ENCODE measurements at places on chromosomes 1 and 21.

DNA sequence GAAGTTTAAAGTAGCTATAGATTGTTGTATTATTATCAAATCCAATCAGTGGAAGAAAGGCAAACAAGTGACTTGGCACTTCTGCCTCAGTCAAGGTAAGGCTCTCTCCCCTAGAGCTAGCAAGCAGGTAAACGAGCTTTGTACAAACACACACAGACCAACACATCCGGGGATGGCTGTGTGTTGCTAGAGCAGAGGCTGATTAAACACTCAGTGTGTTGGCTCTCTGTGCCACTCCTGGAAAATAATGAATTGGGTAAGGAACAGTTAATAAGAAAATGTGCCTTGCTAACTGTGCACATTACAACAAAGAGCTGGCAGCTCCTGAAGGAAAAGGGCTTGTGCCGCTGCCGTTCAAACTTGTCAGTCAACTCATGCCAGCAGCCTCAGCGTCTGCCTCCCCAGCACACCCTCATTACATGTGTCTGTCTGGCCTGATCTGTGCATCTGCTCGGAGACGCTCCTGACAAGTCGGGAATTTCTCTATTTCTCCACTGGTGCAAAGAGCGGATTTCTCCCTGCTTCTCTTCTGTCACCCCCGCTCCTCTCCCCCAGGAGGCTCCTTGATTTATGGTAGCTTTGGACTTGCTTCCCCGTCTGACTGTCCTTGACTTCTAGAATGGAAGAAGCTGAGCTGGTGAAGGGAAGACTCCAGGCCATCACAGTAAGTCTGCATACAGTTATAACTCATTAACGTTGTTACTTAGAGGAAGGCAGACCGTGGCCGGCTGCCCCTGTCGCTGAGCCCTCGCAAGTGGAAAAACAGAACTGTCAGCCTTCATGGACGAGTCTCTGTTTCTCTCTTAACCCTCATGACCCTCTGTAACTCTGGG, at the start of gene PALMD:
TSS of gene PALMD (plus strand) at position 415 of the 833 bp plus-strand sequence. CDS start at position 620, 205 bp downstream.
- peak; percentile 33 for DNase-seq

- DNase-seq: no peak
Observed at GRCh38 chr21:42664614-42665013, 11.2 kb downstream of the PDE9A start.

GRCh38 chr1:165875171-165875570, 47.8 kb downstream of the UCK2 start:
- no peak for DNase-seq

DNA sequence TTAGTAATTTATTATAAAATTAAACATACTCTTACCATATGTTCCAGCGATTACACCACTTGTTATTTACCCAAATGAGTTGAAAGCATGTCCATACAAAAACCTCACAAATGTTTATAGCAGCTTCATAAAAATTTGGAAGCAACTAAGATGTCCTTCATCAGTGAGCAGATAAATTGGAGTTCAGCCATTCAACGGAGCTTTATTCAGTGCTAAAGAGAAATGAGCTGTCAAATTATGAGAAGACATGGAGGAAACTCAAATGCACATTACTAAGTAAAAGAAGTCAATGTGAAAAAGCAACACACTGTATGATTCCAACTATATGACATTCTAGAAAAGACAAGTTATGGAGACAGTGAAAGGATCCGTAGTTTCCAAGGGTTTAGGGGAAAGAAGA, 606.7 kb upstream of the TMPRSS15 start:
- no peak for DNase-seq

DNA sequence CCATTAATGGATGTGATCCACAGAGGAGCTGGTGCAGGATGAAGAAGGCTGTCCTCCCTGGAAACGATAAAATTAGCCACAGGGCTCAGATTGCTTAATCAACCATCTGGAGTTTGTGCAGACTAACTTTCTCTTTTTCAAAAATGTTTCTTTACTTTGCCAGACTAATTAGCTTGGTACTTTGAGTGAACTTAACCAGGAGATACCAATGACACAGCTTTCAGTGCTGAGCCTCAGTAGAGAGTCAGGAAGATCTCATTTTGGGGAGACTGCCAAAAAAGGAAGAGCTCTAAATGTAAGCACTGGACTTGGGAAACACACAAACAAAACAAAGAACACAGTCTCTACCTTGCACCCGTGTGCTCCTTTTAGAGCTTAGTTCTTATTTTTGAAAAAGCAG, 248.1 kb upstream of the DEPDC1 start:
- DNase-seq: no peak

GRCh38 chr1:12232221-12232620, 2.4 kb downstream of the VPS13D start:
- no peak for DNase-seq

GRCh38 chr1:66599346-66599745, 65.4 kb downstream of the SGIP1 start:
- DNase-seq: no peak

DNA sequence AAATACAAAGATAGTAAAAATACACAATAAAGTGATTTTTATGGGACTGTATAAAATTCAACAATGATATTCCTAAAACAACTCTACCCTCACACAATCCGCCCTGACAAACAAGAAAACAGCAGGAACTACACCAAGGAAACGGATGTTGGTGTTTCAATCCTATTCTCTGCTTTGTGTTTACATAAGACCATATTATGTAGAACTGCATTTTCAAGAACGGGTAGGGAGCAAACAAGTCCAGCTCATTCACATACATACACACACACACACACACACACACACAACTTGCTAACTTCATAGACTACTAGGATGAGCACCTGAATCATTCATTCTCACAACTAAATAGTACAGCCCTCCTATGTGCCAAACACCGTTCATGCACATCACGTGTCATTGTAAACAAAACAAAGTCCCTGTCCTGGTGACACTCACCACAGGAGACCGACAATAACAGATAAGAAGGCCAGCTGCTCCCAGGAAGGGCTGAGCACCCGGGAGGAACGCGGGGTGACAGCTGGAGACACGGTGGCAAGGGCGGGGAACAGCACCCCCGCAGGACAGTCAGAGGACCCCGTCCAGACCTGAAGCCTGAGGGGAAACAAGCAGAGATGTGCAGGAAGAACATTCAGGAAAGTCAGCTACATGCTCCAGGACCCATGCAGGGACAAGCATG, 43.0 kb downstream of the NPHP4 start:
- DNase-seq: peak; percentile 40

DNA sequence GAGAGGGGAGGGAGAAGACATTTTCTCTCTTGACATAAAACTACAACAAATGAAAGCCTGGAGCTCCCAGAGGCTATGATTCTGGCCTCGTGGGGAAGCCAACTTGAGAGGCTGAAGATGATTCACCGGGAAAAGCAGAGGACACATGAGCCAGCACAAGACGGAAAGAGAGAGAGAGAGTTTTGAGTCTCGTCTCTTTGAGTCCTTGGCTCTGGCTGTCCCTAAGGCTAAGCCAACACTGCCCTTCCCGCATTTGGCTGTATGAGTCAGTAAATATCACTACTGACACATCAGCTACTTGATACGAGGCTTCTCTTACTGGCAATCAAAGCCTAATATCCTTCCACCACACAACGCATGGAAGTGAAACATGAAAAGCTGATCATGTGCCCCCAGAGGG, 95.5 kb downstream of the GRIK3 start:
- DNase-seq: no peak

DNA sequence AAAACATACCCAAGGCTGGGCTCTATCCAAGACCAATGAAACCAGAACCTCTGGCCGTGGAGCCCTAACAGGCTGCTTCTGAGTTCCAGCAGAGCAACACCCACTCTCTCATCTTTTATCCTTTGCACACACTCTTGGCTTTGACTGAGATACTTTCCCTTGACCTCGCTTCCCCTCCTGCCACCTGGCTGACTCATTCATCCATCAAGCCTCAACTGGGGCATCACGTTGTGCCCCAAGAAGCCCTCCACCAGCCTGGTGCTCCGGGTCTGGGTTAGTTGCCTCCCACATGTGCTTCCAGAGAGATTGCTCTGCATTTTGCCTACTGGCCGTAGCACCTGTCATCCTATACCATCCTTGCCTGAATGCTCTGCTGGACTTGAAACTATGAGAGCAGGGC, 34.5 kb upstream of the SERBP1 start:
- DNase-seq: no peak

GRCh38 chr1:59180735-59181134, 116.2 kb upstream of the FGGY start:
- no peak for DNase-seq

DNA sequence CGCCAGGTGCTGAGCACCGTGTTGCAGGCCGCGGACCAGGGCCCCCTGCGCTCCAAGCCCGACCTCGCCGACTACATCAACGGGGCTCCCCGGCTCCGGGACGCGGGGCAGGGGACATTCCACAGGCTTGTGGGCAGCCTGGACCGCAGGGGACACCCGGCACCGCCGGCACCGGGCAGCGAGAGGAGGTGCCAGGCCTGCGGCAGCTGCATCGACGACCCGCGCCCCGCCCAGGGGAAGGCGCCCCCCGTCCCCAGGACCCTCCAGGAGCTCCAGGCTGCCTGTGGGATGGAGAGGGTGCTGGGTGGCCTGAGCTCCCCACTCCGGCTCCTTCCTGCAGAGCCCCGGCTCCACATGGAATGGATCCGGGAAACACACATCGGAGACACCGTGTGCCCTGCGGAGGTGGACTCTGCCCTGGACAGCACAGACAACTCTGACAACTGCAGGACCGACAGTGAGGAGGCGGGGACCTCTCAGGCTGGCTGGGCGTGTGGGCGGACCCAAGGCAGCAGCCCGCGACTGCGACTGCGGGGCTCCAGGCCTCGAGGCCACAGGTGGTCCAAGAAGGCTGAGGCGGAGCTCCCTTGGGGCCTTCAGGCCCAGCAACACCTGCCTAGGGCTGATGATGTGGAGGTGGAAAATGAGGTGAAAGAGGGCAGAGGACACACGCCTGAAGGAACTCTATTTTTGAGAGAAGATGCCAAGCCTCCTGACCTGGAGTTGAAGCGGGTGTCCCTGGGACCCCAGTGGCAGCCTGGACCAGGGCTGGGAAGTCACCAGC, 22.8 kb downstream of the KIAA1614 start:
- no peak for DNase-seq

- DNase-seq: no peak
Observed at GRCh38 chr1:172895050-172895460, 155.7 kb downstream of the TNFSF18 start.

DNA sequence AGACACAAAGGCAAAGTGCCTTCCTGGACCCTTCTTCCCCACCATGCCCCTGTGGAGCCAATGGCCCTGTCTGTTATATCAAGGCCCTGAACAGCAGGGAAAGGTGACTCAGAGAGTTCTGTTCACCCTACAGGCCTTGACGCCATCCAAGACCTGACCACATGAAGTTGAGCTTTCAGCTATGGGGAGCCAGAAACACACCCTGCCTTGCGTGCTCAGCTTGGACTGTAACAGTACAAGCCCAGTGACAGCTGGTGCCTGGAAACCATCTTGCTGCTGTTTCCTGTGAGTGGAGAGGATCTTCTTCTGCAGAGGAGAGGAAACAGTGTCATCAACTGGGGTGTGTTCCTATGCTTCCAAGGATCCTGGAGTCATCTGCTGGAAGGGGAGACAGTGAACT, 165.0 kb upstream of the IRF2BP2 start:
- no peak for DNase-seq

GRCh38 chr1:161805399-161806197, 39.5 kb downstream of the ATF6 start:
- DNase-seq: no peak

- DNase-seq: no peak
Observed at GRCh38 chr1:87958716-87959115, 630.0 kb downstream of the LMO4 start.

DNA sequence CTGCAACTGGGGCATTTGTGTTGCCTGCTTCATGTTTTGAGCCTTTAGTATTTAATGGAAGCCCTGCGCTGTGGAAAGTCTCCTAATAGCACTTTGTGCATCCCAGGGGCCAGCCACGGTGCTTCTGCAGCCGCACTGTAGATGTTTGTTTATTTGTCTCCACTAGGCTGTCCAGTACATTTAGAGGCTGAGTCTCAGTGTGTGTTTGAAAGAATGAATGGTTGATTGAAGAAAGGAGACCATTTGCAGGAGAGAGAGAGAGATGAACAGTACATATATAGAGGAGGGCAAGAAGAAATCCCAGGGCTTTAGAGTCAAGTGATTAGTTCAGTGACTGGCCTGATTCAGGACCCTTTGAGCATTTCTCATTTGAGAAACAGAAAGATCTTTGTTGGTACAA, 33.9 kb downstream of the MPZL1 start:
- DNase-seq: peak; percentile 35

DNA sequence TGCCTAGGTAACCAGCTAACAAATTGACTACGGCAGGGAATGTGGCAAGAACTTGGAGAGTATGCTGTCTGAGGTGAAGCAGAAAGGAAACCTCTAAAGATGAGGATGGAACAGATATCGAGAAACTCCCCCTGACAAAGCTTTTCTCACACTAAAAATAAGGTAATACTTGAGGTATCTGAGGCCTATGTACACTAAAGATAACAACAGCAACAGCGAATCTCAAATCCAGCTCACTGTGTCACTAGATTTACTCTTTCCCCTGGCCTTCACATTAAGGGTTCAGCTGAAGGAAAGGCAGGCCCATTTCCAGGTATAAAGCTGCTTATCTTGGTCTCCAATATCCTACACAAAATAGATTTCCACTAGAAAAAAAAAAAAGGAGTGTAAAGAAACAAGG, 518.0 kb downstream of the KCNT2 start:
- no peak for DNase-seq

DNA sequence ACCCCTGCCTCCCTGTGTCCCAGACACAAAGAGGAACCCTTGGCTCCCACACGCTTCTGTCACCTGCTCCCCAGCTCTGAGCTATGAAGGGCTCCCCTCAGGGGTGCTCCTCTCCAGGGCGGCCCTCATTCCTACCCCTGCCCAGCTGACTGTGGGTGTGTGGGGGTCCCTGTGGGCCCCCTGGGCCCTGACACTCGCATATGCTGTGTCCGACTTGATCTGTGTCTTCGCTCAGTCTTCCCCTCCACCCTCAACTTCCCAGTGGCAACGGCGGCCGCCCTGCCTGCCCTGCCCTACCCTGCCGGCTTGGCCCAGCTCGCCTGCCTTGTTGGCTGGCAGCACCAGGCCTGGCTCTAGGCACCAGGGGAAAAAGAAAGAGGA, 1.2 kb downstream of the KCNQ4 start:
- no peak for DNase-seq

GRCh38 chr1:169236880-169237279, 130.4 kb downstream of the ATP1B1 start:
- DNase-seq: no peak

DNA sequence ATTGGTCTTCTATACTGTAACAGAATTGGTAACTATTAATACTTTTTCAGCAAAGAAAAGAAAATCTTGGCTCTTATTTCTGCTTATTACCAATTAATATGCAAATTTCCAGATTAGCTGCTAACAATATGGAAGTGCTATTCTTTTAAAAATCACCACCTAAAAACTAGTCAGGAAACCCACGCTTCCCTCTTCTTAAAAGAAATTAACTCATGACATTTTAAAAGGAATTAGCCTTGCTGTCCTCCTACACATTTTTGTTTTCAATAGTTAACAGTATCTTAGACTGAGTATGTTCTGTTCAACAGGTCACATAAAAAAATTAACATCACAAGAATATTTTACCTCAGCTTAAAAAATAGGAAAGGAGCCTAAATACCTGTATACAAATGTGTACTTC, 27.3 kb downstream of the ABL2 start:
- no peak for DNase-seq
